ENCODE measurements at places on chromosomes 4 and X.
A peak's percentile ranks its signal among the peaks of the same experiment; 100 is the strongest.

DNA sequence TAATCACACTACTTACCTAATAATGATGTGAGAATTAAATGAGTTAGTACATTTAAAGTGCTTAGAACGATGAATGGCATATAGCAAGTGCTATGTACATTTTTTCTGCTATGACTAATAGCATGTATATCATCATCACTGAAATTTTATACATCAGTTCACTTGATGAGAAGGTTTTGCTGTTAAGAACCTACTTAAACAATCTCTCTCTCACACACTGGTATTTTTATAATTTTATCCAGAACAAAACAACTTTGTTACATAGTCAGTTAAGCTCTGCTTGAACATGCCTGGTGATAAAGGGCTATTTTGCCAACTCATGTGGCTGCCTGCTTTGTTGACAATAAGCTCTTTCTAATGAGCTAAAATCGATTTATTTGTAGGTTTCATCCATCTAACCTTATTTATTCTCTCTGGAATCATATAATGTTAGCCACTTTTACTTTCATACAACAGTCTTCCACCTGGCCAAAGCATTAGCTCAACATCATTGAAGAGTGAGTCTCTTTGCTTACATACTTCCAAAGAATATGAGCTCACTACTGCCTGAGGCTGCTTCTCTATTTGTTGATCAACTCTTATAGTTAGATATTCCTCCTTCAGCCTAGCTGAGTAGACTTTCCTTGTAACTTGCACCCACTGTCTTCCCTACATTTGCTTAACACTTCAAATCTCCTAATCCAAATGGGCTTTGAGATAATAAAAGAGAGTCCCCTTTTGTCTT, 372.7 kb upstream of the BOD1L1 start:
- peak; percentile 3 for DNase-seq

GRCh38 chrX:136168929-136169735, 21.8 kb downstream of the FHL1 start:
- DNase-seq, result peak; percentile 44

DNA sequence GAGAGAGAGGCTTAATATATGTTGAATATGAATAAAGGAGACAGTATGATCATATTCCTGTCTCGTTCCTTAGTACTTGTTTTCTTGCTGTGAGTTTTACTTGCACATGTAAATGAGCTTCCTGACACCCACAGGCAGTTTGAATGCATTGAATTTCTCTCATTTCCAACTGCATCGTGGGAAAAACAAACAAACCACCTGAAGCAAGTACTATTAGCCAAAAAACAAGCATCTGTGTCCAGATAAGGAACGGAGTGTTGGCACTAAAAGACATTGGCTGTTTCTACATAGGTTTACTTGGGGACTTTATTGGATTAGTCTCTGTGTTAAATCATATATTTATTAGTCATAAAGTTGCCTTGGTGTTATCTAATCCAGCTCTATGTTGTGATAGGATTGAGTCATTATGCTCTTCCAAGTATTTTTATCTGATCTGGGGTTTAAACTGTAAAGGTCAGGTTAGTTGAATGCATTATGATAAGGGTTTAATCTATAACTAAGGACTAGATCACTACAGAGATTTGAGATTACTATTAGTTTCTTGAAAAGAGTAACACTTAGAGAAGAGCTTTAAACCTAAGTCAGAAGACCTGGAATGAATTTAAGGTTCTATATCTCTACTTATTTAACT, 339.0 kb upstream of the SPANXN4 start:
- DNase-seq, result no peak

- no peak for DNase-seq
Measured at GRCh38 chr4:116386856-116387255, 698.5 kb downstream of the TRAM1L1 start.

- DNase-seq, result no peak
Measured at GRCh38 chr4:183348136-183348535, 25.9 kb upstream of the CLDN24 start.

- peak; percentile 23 for DNase-seq
Measured at GRCh38 chr4:56743550-56743949, 62.5 kb upstream of the HOPX start.

GRCh38 chr4:71713611-71714203, 70.2 kb downstream of the GC start:
- DNase-seq, result peak; percentile 20

DNA sequence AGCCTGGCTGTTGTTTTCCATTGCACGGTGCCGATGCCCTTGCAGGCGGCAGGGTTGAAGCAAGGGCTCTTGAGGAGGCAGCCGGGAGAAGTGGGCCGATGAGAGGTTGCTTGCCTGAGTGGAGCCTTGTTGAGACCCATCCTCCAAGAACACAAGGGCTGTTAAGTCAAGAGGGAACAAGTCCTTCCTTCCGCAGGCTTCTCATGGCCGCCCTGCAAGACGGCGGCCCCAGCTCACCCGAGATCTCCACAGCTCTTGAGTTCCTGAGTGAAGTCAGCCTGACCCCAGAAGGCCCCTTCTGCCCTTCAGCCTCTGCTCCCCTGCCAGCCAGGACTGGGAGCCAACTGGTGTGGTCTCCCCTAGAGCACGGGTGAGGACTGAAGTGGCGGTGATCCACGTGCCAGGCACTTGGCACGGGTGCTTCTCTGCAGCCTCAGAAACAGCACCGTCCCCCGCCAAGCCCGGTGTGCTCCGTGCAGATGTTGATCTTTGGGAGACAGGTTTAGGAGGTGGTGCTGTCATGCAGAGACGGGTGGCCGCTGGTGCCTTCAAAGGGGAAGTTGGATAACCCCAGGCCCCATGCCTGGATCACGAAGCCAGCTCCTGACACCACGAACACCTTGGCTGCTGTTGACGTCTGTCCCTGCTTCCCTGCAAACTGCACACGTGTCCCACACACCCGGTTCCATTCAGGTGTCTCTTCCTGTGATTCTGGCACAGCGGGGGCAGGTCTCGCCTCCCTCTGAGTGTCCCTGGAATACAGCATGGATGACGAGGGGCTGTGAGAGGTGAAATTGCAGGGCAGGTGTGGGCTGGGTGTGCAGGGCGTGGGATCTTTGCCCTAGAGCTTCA, 164.4 kb upstream of the PSAPL1 start:
- no peak for DNase-seq

DNA sequence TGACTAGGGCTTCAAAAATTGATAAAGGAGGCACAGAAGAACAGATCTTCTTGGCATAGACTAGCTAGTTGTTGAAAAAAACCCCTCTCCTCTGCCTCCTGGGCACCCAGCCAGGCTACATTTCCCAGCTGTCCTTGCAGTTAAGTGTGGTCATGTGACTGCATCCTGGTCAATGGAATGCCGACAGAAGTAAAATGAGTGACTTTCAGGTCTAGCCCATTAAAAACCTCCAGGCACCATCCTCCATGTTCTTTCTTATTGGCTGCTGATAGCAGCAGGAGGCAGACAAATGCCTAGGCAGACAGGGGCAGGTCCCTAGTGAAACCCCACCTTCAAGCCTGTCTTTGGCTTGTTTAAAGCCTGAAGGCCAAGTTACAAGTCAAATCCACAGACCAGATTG, 35.3 kb downstream of the ATXN3L start:
- DNase-seq, result no peak

GRCh38 chr4:17787315-17787714, 5.9 kb upstream of the FAM184B start:
- DNase-seq, result no peak

- DNase-seq, result no peak
Measured at GRCh38 chr4:128459547-128459946, 171.9 kb upstream of the PGRMC2 start.

Measured in NCI-H1105 (cell line).